IPS DF 6.9 (cell line): ENCODE measurements at places on chromosomes 5 and 9.

- DNase-seq, result no peak
Measured at GRCh38 chr9:86072394-86072877, 26.9 kb downstream of the GOLM1 start.

DNA sequence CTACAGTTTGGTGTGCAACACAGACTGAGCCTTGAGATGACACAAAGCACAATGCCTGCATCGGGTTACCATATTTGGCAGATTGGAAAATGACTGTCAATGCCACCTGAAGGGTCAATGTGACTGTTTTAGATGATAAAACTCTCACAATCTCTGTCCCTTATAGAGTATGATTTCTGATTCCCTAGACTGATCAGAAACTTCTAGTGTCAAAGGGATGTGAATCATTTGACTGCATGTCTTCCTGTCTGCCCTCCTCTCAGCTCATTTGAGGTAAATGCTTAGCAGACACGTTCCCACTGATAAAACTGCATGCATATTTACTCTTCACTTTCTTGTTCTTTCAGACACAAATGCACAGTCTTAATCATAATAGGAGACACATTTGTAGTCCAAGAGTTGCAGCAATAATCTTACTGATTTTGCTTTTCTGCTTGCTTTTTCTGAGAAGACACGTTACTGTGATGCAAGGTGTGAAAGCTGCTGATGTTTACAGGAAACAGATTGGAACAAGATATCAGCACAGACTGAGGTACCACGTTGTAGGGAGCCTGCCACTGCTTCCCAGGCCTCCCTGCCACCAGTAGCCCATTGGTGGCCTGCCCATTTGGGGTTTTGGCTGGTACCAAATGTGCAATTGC lies 77.8 kb downstream of the GCNT4 start:
- no peak for DNase-seq

GRCh38 chr5:150159741-150160179 lies 4.1 kb upstream of the PDGFRB start:
- no peak for DNase-seq

DNA sequence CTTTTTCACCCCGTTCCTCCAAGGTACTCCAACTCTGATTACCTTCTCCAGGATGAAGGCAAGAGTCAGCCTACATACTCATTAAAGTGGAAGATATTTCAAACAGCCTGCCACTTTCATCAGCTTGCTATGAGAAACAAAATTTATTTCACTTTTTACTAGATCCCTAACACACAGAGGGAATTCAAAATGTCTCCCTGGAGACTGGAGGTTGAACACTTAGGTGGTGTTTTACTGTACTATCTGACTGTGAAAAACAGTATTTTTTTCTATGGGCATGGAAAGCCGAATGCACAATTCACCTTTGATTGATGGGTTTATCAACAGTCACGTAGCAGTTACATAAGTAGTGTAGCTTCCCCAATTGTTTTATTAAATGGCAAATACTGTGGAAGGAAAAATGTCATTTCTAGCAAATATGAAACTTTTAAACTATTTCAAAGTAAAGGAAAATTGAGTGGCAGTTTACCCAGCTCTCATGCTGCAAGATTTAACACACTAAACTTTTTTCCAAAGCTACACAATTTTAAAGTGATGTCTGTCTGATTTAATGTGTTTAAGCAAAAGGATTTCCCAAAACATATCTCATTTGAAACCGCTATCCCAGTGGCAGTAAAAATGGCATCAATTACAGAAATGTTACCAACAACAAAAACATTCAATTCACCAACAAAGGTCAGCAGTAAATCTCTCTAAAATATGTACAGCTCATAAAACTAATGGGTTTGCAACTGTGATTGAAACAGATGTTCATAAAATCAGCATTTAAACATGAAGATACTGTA lies 125.0 kb upstream of the TLE4 start:
- DNase-seq, result no peak

GRCh38 chr5:32088214-32088613 lies 85.9 kb downstream of the GOLPH3 start:
- DNase-seq, result no peak

- DNase-seq, result no peak
Measured at GRCh38 chr9:121153642-121154041, 48.0 kb downstream of the RAB14 start.

DNA sequence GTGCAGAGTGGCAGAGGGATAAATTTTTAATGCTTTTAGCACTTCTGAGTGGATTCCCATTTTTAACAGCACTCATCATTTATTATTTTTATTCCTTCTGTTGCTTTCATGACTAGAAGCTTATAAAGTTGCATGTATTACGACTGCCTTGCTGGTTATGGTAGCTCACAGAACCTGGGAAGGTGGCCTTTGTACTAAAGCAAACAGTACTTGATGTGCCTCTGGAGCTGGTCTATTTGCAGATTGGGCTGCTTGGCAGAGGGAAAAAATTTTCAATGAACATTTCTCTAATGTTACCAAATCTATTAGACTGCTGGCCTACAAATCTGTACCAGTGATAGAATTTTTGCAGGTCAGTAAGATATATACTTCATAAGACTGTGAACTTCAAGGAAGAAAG lies 274.5 kb upstream of the C9orf72 start:
- no peak for DNase-seq
